ENCODE measurements at places on chromosomes 6 and 20. TPM values are rescaled to one million over a fixed set of nuclear protein-coding genes. Genes with fewer than 3 reads are reported as not detected.

GRCh38 chr6:160013987-160014868, 45.3 kb downstream of the IGF2R start:
- DNase-seq: no peak

- no peak for DNase-seq
Observed at GRCh38 chr20:20489054-20489453, 121.2 kb downstream of the INSM1 start.

GRCh38 chr6:32460528-32460927, 20.8 kb downstream of the HLA-DRA start:
- DNase-seq: no peak

DNA sequence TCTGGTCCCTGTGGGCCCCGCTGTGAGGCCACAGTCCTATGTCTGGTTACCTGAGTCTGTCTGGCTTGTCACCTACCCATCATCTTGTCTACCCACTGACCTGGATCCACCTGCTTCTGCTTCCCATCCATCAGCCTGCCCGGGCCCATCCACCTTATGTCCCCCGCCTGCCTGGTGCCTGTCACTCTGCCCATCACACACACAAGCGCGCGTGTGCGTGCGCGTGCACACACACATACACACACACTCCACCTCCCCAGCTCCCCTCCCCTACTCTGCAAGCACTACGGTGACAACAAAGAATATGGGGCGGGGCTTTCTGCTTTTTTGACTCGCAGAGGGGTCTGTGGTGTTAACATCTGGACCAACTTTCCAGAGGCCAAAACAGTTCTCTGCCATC, 8.0 kb downstream of the CDH22 start:
- no peak for DNase-seq

The SOX18 gene
- 10.8 TPM for polyA plus RNA-seq

All from forelimb muscle (tissue), 1 donor.